ENCODE measurements at places on chromosomes 3 and 15.

- no peak for DNase-seq
Measured at GRCh38 chr15:39127925-39128617, 452.8 kb upstream of the THBS1 start.

DNA sequence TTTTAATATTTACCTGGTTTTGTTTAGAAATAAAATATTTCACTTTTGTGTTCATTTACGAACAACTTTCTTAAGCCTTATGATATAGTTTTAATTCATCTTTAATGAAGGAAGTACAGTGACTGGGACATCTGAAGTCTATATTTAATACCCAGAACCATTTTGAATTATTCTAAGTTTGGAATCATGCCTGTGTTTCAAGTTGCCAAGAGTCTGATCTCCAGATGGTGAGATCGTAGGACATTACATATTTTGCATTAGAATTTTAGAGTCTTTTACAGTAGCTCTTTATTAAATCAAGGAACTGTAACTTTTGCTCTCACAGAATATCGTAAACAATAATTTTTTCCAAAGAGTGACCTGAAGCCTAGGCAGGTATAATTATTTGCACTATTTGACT, 420.7 kb downstream of the SI start:
- DNase-seq = no peak

DNA sequence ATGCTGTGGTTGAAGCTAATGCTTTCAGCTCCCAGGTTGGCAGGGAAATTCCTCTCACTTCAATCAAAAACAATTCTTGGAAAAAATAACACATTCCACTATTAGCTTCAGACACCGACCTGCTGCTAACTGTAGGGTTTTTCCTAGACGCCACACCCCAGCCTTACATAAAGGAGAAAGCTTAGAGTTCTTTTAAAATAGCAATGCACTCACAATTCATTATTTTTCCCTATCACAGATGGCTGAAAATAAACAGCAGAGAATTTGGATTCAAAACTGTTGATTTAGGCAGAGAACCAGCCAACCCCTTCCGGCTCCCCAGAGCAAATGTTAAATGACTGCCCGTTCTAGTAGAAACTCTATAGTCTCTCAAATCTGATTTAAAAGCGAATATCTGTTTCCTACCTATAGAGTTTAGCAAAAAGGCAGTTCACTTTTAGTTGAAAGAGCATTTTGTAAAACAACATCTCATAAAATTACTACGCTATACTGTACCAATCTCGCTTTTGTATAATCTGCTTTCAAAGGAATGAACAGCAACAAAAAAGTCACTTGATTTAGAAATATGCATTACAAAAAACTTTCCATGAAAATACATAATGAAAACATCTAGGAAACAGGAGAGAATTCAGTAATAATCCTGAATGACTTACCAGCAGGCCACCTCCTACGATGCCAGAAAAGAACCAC, 586 bp downstream of the TM4SF1 start:
- no peak for DNase-seq

- DNase-seq = no peak
Measured at GRCh38 chr3:119500901-119501300, 2.6 kb downstream of the TIMMDC1 start.

DNA sequence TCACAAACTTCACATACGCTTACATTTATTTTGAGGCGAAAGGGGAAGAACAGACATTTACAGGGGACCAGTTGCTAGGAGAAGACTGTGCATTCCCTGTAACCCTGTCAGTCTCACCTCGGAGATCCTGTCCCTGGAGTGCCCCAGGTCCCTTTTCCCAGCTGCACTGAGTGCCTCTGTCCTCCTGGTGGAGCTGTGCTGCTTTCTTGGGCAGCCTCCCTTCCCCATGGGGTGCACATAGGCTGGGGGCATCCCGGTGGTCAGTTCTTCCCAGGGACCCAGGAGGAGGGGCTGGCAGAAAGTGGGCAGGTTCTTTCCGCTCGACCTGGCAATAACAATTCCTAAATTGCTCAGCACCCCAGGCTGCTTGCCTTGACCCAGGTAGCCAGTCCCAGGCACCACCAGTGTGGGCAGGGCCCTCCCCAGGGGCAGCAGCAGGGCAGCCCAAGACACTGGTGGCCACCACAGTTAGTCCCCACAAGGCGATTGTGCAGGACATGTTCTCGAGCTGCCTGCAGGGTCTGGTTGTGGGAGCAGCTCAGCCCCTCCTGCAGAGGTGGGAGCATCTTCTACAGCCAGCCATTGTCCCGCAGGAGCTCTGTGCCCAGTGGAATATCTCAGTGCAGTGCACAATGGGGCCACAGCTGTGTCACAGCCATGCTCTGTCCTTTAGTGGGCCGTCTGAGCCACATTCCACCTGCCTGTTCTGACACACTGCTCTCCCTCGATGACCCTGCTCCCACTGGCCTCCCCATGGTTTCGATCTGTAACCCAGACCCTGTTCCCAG, 36.3 kb downstream of the APBA2 start:
- DNase-seq = no peak

DNA sequence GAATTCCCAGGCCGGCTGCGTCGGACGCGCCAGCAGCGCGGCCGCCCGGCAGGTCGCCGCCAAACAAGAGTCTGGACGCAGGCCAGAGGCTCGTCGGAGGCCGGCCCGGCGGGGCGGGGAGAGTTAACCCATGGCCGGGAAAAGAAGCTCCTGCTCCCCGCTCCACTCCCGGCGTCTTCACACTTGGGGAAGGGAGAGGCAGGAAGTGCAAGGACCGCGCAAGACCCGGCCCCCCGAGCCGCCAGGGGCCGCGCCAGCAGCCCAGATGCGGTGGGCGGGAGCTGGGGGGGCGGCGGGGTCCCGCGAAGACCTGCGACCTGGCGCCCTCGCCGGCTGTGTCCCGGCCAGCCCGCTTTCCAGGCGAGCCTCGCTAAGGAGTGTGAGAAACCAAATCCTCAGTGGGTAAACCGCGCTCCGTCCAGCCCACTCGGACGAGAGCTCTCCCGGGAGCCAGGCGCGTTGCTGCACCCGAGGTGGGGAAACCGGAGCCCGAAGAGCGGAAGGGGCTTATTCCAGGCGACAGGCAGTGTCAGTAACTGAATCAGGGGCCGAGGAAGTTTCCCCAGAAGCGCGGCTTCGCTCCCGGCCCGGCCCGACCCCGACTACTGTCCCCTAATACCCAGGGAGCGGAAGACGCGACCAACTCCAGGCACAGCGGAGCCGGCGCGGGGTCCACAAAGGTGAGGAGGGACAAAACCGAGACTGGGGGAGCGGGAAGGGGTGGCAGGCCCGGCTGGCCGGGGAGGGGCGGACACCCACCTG, 721 bp downstream of the ADAMTS7 start:
- no peak for DNase-seq

DNA sequence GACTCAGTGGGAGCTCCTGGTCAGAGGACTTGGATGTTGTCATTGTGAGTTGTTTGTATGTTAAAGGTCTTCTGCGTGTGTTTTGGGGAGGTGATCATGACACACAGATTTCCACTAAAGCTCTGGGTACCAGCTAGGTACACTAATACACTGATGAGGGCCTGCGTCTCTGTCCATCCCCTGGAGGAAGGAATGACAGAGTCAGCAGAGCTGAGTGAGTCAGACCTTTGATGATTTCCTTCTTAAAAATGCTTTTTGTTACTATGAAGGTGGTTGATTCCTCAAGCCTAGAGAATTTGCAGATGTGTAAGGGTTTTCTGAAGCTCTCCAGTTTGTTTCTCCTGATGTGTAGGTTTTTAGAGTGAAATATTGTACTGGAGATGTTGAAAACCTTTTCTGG, 424.1 kb upstream of the TPM1 start:
- no peak for DNase-seq

DNA sequence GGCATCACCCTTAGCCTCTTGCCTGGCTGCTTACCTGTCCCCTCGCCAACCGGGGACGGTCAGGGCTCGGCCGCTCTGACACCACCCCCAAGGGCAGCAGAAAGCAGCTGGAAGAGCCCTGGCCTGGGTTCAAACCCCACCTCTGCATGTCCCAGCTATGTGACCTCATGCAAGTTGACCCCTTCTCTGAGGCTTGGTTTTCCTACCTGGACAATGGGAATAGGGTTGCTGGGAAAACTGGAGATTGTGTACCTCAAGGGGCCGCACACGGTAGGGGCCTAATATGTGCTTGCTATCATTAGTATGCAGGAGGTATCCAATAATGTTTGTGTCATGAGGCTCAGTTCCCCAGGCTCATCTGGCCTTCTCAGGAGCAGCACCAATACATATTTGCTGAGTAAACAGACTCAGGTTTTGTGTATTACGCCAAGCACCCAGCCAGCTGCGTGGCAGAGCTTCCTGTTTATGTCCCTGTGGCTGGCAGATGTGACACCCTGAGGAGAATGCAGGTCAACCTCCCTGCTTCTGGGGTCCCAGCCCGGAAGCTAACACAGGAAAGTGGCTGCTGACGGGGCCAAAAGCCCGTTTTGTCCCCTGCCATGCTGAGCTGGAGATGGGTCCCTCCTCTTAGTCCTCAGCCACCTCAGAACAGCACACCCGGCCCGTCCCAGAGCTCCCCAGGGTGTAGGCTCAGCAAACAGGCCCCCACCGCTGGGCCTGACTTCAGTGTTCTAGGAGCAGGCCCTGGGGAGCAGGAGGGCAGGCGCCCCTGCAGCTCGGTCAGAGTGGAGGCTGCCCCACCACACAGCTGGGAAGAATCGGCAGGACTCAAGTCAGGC, 29.7 kb downstream of the PLXND1 start:
- DNase-seq = peak; percentile 7

- DNase-seq = no peak
Measured at GRCh38 chr3:34300621-34301020, 502.2 kb downstream of the PDCD6IP start.

GRCh38 chr3:24296441-24297205, 198.0 kb downstream of the THRB start:
- DNase-seq = no peak

- no peak for DNase-seq
Measured at GRCh38 chr15:34628577-34629152, 45.2 kb upstream of the GOLGA8B start.

GRCh38 chr3:114706591-114707232, 412.9 kb downstream of the TIGIT start:
- DNase-seq = no peak

DNA sequence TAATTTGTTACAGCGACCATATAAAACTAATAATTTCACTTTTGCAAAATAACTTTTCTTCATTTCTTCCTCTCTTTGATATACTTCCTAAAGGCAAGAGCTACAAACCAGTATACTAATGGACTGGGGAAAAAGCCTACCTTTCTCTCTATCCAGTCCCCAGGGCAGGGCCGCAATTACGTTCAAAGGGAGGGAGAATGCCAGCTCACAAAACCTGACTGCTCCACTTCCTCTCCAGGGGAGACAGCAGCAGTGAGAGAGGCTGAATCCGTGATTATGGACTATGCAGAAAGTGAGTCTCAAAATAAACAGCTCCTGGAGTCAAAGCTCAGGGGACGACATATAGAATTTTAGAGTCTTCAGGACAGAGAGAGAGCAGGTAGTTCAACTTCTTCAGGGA, 126.9 kb upstream of the HES1 start:
- no peak for DNase-seq

GRCh38 chr15:84818261-84819131, 1.3 kb downstream of the ALPK3 start:
- no peak for DNase-seq

DNA sequence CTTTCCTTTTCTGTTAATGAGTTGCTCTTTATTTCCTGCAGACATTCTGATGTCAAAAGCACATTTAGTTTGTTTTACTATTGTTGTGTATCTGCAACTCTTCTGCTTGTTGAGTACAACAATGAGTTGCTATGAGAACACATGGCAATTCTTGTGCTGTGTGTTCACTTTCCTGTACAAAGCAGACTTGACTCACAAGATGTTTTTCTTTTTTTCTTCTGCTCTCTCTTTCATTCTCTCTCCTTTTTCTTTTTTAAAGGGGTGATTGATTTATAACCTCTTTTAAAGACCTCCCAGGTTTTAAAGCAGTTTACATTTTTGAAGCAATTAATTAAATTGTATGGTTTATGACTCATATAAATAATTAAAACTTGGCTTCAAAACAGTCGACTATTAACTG, 31.6 kb upstream of the ABHD10 start:
- DNase-seq = no peak

DNA sequence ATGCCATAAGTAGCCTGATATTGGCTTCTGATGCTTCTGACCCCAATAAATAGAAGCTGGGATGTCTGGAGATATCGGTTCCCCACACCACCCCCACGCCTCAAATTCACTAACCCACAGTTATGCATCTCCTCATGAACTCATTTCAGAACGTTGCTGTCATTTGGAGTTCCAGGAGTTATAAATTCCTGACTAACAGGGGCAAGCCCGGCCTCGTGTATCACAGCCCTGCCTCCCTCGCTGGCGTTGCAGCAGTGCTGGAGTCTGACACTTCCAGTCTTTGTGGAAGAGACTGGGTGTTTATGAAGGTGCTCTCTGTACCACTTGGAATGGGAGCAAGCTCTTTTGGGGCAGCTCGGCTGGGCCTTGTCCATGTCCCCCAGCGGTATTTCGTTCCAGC, 101.0 kb downstream of the ANP32A start:
- no peak for DNase-seq

DNA sequence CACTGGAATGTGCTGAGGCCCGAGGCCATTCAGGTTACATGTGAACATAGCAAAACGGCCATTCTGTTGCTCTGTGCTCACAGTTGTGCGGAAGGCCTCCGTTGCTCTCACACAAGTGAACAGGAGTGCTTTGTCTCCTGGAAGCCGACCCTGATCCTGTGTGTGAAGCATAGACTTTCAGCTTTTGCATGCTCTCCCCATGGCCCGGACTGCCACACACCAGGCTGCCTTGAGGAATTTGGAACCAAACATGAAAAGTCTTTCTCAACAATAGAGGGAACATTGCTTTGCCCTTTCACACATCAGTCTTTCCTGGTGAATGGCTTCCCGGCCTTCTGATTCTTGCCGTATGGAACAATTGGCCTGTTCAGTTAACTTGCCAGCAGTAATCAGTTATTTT, 154.8 kb upstream of the LRIG1 start:
- DNase-seq = no peak

GRCh38 chr15:31331389-31331788, 4.8 kb downstream of the KLF13 start:
- DNase-seq = no peak

DNA sequence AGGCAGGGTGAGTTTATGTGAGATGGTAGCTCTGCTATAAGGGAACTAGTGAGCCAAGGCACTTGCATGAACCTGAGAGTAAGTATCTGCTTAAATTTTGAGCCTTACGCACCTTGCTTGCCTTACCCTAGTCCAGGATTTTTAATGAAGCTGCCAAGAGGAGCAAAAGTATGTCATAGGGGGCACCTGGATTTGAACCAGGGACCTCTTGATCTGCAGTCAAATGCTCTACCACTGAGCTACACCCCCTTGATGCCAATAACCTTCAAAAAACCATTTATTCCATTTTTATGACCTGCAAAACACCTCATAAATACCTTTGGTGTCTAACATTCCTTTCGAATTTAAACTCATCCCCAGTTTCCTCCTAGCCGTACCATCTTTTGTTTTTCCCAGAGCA, 88.3 kb upstream of the ACP3 start:
- no peak for DNase-seq

GRCh38 chr15:101556273-101556672, 66.8 kb upstream of the PCSK6 start:
- no peak for DNase-seq
